ENCODE measurements at places on chromosomes 7 and 10. TPM values are rescaled to one million over a fixed set of nuclear protein-coding genes. Genes with fewer than 3 reads are reported as not detected.

DNA sequence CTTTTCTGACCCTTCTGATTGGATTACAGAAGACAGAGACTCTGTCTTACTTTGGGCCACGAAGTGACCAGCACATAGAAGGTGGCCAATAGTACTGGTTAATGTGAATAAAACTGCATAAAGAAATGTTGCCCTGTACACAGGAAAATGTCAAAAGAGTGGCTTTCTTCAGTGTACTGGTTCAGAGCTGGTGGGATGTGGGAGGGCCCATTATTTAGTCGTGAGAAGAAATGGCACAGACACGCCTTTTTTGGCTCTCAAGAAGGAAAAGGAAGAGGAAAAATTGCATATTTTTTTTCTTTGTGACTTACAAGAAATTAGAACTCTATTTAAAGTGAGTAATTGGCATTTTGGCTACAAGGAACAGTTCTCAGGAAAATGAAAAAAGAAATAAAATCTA is 129.7 kb downstream of the DGKI start:
- DNase-seq = peak; percentile 8

OR9A2 gene
- not detected for total RNA-seq

DNA sequence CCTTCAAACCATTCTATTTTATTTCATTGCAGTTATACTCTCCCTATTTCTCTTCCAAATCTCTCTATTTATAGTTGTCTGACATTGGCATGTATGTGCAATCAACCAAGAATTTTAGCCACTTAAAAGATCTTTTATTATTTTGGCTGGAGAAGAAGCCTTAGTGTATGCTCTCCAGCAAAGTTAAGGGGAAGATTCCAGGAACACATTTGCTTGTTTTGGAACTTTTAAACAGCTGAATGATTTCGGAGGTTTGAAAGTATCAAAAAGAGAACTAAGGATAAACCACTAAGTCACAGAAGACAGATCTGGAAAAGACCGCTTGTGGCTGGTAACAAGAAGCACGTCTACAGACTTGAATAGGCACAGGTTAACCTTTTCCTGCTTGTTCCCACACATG is 182.2 kb upstream of the FZD1 start:
- DNase-seq = no peak

DNA sequence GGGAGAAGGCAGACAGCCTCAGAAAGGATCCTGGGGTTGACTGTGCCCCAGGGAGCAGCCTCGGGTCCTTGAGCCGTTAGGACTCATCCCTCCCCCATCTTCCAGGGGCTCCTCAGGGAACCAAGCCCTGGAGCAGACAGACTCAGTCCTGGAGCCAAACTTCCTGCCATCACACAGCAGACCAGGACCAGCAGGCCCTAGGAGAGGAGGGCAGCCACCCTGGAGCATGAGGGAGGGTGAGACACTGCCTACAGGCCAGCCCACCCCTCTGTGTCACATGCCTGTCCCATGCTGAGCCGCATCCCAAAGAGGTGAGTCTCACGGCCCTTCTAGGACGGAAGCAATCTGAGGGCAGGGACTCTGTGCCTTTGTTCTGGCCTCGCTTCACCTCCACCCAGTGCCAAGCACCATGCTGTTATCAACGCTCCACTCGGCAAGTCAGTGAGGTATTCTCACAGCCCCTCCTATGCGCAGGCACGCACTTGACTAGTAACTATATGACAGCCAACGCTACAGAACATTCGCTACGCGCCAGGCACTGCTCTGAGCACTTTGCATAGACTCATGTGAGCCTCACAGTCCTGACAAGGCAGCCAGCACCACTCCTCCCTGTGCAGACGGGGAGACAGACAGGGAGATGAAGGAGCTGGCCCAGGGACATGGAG is 19.1 kb downstream of the MAD1L1 start:
- DNase-seq = peak; percentile 71

ZPBP gene
- not detected for total RNA-seq

DNA sequence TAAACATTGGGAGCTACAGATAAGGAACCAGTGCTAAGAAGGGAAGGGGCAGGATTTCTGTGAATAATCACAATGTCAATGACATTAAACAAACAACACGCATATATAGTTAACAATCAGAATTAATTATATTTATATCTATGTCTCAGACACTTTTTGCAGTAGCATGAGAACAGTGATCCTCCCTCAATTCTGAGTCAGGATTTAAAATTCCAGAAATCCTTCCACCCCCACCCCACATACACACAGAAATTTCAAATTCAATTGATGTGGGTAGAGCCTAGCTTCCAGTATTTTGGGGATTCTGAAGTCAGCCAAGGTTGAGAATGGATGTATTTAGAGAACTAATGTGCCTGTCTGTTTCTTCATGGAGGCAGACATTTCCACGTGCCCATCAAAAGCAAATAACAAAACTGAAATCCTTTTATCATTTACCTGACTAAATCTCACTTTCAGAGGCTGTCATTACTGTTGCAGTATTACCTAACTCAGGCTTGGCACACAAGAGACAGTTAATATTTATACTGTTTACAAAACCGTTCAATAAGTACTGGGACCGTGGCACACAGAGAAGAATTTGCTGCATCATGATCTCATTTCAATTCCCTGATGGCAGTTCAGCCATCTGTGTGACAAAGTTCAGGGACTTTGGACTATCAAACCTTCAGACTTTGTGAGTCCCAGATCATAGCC is 116.6 kb upstream of the PALS2 start:
- no peak for DNase-seq

FKBP6 gene
- total RNA-seq = not detected

DNA sequence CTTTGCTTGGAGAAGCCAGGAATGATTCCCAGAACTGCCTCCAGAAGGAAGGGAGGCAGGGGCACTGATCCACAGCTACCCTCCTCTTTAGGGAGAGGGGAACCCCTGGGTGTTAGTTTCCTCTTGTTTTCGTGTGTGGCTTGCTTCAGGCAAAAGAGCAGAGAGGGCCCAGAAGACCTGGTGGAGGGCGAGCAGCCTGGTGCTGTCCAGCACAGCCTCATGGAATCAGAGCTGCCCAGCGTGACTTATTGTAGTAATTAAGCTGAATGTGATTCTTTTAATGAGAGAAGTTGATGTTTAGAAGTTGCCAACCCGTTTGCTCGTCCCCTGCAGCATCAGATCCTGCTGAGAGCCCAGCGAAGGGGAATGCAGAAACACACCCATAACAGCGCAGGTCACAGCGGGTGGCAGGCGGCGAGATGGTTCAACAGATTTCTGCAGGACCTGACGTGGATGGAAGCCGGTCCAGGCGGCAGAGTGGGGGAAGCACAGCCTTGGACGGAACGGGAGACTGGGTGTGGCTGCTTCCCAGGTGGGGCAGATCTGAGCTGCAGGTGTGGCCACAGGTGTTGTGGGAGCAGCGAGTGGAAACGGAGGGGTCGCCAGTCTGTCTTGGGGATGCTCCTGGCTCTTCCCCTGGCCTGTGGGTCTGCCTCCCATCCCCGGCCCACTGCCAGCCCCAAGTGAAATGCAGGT is 53.7 kb upstream of the SHH start:
- no peak for DNase-seq

RARRES2 gene
- total RNA-seq = 11.5 TPM

VSIR gene
- total RNA-seq = 97.3 TPM

- DNase-seq = no peak
Observed at GRCh38 chr7:70706698-70707097, 425.2 kb upstream of the GALNT17 start.

MRPL32 gene
- total RNA-seq = 54.0 TPM

DNA sequence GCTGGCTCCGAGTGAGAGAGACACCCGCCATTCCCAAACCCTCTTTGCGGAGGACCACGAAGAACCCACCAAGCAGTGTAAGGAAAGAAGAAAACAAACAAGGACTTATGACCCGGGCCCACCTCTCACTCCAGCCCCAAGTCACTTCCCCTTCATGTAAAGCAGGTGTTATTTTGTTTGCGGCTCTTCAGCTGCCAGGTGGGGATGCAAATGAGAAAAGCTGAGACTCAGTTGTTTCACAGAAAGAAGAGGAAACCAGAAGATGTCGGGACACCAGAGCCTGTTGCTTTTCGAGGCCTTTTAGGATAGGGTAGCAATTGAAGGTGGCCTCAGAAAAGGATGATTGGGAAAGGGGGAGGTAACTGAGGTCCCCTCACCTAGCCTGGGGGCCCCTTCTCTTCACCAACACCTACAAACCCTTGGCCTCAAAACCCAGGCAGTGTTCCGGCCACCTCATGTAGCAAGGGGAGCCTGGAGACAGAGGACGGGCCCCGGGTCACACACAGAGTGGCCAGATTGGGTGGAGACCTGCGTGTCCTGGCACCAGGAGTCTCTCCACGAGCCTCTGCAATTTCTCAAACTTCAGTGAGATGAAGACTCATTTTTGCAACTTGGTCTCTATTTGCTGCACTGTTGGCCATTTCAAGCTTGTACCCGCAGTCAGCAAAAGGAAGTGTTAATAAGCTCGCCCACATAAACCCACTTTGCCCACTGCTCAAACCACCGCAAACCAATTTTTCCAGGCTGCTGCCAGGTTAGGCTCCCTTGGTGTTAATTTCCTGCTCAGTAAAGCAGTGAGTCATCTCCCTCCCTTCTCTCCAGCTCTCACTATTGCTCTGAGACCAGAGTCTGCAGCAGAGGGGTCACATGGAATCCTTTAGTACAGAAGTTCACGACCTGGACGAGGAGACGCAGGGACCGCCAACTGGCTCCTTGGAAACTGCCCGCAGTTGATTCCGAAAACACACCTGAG is 45.5 kb downstream of the AOC1 start:
- no peak for DNase-seq

EXOC6 gene
- 9.8 TPM for total RNA-seq

DNA sequence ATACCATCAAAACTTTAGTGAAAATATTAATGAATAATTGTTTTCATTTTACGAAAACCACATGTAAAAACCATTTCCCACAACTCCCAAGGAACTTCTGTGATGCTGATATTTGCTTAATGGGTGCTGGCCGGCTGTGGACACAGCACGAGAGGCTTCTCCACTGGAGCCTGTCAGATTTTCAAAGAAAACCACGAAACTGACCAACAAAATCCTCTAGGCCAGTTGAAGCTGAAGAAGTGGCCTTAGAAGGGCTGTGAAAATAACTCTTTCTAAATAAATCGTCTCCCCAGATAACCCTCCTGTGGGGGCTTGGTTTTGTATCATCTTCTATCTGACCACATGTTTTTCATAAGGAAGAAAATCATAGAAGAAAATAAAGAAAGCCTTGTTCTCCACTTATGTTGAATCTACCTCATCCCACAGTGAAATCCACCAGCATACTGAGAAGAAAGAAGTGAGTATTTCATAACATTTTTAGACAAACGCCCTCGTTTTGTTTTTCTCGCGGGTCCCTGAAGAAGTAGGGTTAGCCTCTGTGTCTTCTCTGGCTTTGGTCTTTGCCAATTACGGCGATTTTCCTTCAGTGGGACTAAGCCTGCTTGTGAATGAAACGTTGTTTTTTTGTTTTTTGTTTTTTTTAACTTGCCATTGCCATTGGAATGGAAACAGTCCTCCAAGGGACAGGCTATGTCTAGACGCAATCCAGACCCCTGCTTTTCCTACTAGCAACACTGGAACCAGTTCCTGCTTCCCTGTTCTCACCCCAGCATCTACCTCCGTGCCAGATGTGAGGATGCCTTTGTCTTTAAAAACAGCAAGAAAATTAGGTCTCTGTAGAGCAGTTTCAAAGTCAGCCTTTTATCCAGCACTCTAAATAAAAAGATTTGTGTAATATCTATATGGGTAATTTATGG is 123.9 kb downstream of the ADAM12 start:
- no peak for DNase-seq

Data from heart right ventricle (tissue), 16 donors.